ENCODE measurements at places on chromosomes 7 and 10.

GRCh38 chr7:98555403-98555802 lies 61.7 kb upstream of the NPTX2 start:
- DNase-seq: no peak
- H3K4me1 ChIP-seq: no peaks in the 10 kb centered on the region
- H3K27me3 ChIP-seq: no peaks in the 10 kb centered on the region
- no peak overlapping the region for H3K4me3 ChIP-seq
- H3K36me3 ChIP-seq: no peaks in the 10 kb centered on the region

GRCh38 chr10:24706479-24707118 lies 17.1 kb downstream of the ARHGAP21 start:
- H3K27ac ChIP-seq: no peak overlapping the region
- no peaks in the 10 kb centered on the region for H3K36me3 ChIP-seq
- no peak for DNase-seq
- H3K27me3 ChIP-seq: no peaks in the 10 kb centered on the region
- H3K4me3 ChIP-seq: no peak overlapping the region

- no peak for DNase-seq
- no peaks in the 10 kb centered on the region for H3K36me3 ChIP-seq
- no peak overlapping the region for H3K4me3 ChIP-seq
- H3K27me3 ChIP-seq: no peaks in the 10 kb centered on the region
- no peak overlapping the region for H3K27ac ChIP-seq
- no peaks in the 10 kb centered on the region for H3K4me1 ChIP-seq
Observed at GRCh38 chr7:24902931-24903330, 77.0 kb downstream of the OSBPL3 start.

DNA sequence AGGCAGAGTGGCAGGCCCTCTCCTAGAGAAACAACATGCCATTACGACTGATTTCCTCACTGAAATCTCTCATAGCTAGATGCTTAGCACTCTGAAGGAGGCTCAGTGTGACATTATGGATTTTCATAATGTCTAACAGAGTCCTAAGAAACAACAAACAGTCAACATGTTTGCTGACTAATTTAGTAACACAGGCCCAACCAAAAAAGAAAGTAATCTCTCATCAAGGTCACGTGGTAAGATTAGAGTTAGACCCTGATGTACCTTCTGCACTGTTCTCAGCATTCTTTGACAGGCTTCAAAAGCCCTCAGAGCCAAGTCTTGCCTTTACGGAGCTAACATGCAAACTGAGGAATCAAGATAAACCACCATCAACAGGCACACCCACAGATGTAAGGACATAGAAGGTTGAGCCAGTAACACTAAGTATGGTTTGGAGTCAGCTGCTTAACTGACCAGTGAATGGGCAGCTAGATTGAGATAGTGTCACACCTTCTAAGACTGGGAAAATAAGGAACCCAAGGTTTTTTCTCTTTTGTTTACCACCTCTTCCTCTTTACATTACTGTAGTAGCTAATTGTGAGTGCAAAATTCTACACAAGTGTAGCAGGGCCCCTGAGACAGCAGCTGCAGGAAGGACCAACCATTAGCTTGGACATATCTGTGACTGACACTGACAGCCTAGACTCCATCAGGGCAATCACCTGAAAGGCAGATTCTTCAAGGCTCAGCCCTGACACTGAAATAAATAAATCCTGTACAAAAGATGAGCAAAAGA lies 15.3 kb upstream of the KCNIP2 start:
- H3K27me3 ChIP-seq: no peaks in the 10 kb centered on the region
- no peaks in the 10 kb centered on the region for H3K4me1 ChIP-seq
- H3K4me3 ChIP-seq: no peak overlapping the region
- no peak for DNase-seq
- H3K27ac ChIP-seq: no peak overlapping the region
- peaks cover 10% of the 10 kb centered on the region for H3K36me3 ChIP-seq

Data from ascending aorta (tissue), 2 donors.